ENCODE measurements at places on chromosomes 6 and 20.

GRCh38 chr20:4014031-4014474 is 1.3 kb downstream of the RNF24 start:
- DNase-seq, result peak; percentile 68

- no peak for DNase-seq
Measured at GRCh38 chr6:137727216-137727765, 139.8 kb upstream of the TNFAIP3 start.

DNA sequence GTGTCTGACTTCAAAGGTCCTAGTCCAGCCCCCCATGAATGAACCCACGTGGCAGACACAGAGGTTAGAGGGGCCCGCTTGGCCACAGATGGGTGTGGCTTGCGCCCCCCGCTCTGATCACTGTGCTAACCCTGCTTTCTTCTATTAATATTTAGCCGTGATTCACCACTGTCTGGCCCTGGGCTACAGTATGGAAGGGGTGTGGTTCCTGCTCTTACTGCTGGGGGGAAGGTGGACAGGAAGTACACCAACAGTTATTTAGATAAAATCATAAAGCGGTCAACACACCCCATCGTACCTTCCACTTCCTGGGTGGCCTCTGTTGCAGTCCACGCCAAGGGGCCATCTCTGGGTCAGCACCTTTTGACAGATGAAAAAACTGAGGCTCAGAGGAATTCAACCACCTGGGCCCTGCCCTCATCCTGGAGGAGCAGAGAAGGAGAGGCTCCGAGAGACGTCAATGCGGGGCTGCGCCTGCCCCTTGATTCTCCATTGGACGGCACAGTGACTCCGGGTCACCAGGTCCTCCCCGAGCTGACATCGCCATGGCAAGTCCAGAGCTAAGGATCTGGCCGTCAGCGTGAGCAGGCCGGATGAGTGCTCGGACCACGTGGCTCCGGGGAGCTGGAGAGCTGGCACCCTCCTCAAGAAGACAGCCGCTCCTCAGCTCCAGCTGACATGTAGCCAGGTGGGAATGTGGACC is 206.3 kb downstream of the PREX1 start:
- DNase-seq, result no peak

DNA sequence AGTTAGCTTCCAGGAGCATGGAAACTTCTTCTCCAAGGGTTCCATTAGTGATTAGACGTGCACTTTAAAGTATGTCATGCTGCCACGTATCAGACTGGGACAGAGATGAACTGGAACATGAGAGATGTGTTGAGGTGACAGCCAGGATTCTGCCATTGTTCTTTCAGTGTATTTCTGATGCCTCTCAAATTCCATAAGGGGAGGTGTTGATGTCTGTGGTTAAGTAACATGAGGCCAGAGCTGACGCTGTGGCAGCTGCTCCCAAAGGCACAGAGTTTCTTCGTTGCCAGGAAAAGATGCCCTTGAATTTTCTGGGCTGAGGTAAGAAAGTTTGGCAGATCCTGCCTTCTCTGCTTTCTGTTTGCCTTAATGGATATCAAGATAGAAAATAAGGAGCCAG is 63.5 kb downstream of the TRMT6 start:
- DNase-seq, result no peak

GRCh38 chr6:125810445-125810844 is 19.7 kb downstream of the NCOA7 start:
- no peak for DNase-seq

GRCh38 chr6:146065690-146066089 is 36.8 kb downstream of the GRM1 start:
- DNase-seq, result no peak

DNA sequence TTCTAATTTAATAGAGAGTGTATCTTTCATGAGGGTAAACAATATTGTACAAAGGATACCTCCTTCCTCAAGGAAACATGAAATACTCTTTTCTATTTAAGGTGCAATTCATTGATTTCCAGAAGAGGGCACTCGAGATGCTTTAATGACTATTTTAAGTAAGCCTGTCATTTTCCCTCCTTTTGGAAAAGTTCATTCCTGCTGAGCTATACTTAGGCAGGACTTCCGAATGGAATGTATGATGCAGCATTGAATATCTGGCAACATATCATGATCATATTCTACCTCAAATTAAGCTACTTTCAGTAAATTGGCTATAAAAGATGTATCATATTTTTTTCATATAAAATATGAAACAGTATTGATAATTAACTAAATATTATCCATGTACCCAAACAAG is 5.0 kb downstream of the DST start:
- DNase-seq, result no peak

GRCh38 chr6:143752459-143752858 is 74.7 kb downstream of the PHACTR2 start:
- DNase-seq, result no peak

DNA sequence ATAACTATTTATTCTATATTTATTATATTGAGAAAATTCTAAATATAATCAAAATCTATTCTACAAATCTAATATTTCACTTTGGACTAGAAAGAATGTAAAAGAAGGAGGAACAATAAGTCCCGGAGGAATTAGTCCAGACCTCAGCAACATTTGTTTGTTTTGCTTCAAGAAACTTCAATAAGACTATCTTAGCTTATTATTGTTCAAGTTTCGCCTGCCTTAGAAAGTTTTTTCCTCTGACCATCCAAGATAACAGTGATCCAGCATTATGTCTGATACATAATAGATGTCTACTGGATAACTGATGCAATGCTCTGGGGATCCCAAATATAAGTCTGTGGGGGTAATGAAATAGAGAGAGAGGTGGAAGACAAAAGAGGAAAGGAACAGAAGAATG is 28.7 kb upstream of the NT5E start:
- no peak for DNase-seq

GRCh38 chr20:54657268-54657826 is 182.0 kb downstream of the DOK5 start:
- DNase-seq, result no peak

- DNase-seq, result no peak
Measured at GRCh38 chr6:50717734-50718457, 4.6 kb downstream of the TFAP2D start.

DNA sequence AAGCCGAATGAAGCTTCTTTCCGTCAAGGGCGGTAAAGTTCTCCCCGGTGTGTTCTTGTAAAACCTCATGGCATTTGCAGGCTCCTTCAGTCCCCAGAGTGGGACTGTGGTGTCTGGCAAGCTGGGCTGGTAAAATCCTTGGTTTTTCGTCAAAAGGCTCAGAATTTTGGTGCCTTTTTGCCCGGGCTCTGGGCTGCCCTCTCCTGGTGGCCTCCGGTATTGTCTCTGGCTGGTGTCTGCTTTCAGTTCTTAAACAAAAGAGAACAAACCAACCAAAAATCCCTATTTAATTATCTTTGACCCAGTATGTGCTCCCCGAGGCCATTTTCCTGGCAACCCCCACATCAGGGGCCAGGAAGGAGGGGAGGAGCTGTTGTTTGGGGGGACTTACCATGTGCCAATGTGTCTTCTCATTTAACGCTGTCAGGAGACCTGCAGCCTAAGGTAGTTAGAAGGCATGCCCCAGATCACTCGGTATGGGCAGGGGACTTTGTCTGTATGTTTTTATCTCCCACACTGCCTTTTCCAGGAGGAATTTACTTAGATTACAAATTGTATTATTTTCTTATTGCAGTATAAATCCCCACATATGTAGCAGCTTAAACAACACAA is 11.1 kb downstream of the CDH4 start:
- no peak for DNase-seq

DNA sequence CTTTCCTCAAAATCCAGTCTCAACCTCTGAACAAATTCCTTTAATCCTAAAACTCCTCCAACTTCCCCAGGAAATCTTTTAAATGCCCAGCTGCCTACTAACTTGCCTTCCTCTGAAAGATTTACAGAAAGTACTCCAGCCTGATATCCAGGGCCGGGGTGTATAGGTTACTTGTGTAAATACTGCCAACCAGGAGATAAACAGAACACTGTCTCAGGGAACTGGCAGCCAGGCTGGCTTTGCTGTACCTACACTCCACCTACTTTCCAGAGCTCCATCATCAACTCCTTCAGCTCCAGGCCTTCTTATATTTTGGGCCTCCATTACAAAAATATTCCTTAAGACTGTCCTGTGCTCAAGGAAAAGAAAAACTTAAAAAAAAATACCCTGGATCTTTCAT is 85.9 kb downstream of the CEP162 start:
- DNase-seq, result no peak

- no peak for DNase-seq
Measured at GRCh38 chr20:59640267-59640666, 35.9 kb downstream of the PHACTR3 start.
